ENCODE measurements at places on chromosomes 3 and 15. TPM values are rescaled to one million over a fixed set of nuclear protein-coding genes. Genes with fewer than 3 reads are reported as not detected.

CILP gene
- total RNA-seq, result not detected

TLR9 gene
- total RNA-seq, result 9.0 TPM

PLAAT1 gene
- total RNA-seq, result not detected

ADAMTS7 gene
- total RNA-seq, result 0.08 TPM

TOPBP1 gene
- total RNA-seq, result 131 TPM

RTP4 gene
- total RNA-seq, result not detected

MOBP gene
- not detected for total RNA-seq

LRRC34 gene
- 3.3 TPM for total RNA-seq

SAMD7 gene
- total RNA-seq, result 0.96 TPM

LYSMD4 gene
- total RNA-seq, result 7.7 TPM

THPO gene
- total RNA-seq, result not detected

STAC gene
- total RNA-seq, result not detected

THSD4 gene
- not detected for total RNA-seq

CGNL1 gene
- not detected for total RNA-seq

HYAL2 gene
- 7.6 TPM for total RNA-seq

PLA2G4D gene
- not detected for total RNA-seq

TTLL13 gene
- 0.77 TPM for total RNA-seq

FBXO22 gene
- total RNA-seq, result 33.7 TPM

MRPL47 gene
- 42.5 TPM for total RNA-seq

CLEC3B gene
- not detected for total RNA-seq

CCR5 gene
- total RNA-seq, result not detected

CPNE4 gene
- not detected for total RNA-seq

CAND2 gene
- total RNA-seq, result 4.1 TPM

ADAMTSL3 gene
- 0.18 TPM for total RNA-seq

AHSG gene
- total RNA-seq, result not detected

STAB1 gene
- total RNA-seq, result not detected

SPINT1 gene
- 2.0 TPM for total RNA-seq

HYKK gene
- 0.40 TPM for total RNA-seq

CRABP1 gene
- total RNA-seq, result not detected

KLHL40 gene
- total RNA-seq, result not detected

NR2E3 gene
- not detected for total RNA-seq

PRR20G gene
- not detected for total RNA-seq

IMPG2 gene
- total RNA-seq, result not detected

ILDR1 gene
- total RNA-seq, result 2.6 TPM
